ENCODE measurements at places on chromosomes 13 and 19.

DNA sequence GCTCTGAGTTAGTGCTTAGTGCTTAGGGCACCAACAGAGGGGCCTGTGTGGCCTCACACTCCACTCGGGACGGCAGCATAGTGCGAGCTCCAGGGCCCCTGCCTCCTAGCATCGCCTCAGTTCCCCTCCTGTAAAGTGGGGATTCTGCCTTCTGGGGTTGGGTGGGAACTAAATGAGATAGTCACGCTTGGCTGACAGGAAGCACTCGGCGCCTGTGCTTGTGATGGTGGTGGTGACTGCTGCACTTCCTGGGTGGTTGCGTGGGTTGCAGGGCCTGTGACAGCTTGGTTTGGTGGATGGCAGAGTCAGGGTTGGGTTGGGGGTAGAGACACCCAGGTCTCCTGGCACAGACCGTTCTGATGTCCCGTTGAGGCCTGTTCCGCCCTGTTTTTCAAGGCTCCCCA is 7.7 kb downstream of the PLEKHF1 start:
- peak; percentile 88 for DNase-seq

DNA sequence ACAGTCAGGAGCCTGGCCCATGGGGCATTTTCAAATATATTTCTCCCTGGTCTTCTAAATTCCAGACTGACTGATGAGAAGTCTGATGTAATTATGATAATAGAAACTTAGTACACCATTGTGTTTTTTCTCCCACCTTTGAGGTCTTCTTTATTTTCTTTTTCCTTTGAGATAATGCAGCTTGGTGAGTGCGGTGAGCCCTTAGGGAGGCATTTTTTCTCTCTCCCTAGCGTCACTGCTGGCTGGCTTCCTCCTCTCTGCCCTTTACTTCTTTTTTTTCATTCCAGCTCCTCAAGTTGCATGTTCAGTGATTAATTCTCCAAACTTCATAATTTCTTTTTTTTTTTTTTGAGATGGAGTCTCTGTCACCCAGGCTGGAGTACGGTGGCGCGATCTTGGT is 12.8 kb upstream of the CDC42EP5 start:
- no peak for DNase-seq

- DNase-seq: no peak
These were observed 28.5 kb downstream of the GARRE1 start for GRCh38 chr19:34282611-34283519.

DNA sequence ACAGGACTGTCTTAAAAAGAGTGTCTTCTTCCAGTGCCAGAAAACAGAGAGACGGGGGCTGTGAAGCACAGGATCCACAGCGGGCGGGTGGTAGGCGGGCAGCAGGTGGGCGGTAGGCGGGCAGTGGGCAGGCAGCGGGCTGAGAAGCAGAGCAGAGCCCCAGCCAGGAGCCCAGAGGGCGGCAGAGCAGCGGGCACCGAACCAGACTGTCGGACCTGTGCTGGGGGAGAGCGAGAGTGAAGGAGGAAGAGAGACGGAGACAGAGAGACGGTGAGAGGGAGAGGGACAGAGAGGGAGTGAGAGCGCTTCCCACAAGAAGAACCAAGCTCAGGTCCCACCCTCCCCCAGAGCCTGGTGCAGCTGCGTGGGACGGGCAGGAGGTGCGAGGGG is 30.3 kb downstream of the RASA3 start:
- no peak for DNase-seq

DNA sequence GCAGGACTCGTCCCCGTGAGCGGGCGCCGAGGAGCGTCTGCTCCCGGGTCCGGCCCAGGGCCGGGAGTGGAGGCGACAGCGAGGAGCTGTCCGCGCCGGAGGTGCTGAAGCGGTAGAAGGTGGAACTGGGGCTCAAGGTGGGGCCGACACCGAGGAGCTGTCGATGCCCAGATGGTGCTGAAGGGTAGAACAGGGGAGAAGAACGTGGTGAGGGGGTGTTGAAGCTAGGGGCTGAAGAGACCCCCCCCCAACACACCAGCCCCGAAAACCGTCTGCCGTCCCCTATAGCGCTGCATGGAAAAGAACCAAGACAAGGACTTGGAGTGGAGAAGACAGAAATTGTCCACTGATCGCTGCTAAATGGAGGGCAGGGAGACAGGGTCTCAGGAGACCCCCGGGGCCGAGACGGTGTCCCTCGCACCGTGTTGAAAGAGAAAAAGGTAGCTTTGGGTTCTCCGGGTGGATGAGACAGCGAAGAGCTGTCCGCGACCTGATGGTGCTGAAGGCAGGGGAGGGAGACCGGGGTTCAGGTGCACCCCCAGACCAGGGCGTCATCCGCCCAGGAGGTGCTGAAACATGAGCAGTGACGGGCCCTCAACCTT is 7.1 kb upstream of the PDE4C start:
- DNase-seq: no peak

GRCh38 chr13:26813980-26814348 is 53.4 kb upstream of the GPR12 start:
- DNase-seq: no peak

DNA sequence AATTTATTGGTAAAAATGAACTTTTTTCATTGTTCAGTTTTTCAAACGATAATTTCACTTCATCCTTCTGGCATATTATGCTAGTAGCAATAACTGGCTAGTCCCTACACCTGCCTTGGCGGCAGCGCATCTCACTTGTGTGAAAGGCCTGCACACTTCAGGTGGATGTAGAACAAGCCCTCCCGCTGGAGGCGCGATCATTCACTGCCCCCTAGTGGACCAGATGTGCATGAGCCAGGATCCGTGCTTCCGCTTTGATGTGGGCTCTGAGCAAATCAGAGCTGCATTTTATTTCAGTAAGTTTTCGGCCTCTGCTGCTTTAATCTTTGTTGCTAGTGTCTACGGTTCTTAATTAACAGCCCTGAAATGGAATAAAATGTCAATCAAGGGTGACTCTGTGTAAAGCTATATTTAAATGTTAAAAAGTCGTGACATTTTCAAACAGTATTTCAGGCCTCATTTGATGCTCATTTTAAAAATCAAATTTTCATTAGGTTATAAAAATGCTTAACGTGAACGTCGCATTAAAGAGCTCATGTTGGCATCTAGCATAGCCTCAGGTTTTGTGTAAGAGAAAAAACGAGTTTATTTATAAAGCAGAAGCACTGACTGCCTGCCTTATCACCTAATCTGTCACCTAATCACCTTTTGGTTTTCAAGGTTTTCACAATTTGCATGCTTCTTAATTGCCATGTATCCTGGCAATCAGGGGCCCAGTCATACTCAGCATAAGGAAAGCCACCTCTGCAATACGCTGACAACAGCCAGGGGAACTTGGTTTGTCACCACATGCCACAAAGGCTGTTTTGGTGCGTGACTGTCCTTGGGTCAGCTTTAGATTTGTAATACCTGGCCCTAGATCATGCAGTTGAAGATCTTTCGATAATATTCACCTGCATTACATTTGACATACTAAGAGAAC is 112.2 kb downstream of the TEX26 start:
- peak; percentile 63 for DNase-seq

- DNase-seq: no peak
These were observed 29.9 kb upstream of the CEBPA start for GRCh38 chr19:33332248-33332647.

DNA sequence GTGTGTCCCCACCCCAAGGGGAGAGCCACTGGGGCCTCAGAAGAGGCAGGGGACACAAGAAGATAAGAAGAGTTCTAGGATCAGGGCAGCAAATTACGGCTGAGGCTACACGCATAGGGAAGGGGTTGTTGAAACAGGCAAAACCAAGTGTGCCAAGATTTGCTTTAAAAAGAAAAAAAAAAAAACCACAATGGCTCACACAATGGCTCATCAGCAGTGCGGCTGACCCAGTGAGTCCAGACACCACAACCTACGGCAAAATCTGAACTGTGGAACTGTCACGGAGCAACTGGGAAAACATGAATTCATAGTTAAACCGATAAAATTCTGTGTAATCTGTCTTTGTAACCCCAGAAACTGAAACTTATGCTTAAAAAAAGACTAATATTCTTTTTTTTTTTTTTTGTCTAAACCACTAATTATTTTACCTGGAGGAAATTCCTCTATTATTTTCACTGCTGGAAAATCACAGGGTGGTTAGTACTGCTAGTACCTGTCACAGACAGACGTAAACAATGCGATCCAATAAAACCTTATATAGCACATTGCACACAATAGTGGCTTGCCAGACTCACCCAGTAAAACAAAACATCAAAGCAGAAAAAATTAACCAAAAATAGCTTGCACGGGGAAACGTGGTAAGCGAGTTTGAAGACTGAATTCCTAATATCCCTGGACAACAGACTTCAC is 325.4 kb upstream of the TSHZ3 start:
- no peak for DNase-seq

DNA sequence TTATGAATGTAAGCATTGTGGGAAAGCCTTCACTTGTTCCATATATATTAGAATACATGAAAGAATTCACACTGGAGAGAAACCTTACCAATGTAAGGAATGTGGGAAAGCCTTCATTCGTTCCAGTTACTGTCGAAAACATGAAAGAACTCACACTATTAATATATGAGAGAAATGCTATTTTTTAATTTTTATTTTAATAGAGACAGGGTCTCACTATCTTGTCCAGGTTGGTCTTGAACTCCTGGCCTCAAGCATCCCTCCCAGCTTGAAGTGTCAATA is 7.0 kb upstream of the ZNF440 start:
- DNase-seq: no peak

- DNase-seq: peak; percentile 69
These were observed 2.7 kb upstream of the GNA15 start for GRCh38 chr19:3132971-3133792.

DNA sequence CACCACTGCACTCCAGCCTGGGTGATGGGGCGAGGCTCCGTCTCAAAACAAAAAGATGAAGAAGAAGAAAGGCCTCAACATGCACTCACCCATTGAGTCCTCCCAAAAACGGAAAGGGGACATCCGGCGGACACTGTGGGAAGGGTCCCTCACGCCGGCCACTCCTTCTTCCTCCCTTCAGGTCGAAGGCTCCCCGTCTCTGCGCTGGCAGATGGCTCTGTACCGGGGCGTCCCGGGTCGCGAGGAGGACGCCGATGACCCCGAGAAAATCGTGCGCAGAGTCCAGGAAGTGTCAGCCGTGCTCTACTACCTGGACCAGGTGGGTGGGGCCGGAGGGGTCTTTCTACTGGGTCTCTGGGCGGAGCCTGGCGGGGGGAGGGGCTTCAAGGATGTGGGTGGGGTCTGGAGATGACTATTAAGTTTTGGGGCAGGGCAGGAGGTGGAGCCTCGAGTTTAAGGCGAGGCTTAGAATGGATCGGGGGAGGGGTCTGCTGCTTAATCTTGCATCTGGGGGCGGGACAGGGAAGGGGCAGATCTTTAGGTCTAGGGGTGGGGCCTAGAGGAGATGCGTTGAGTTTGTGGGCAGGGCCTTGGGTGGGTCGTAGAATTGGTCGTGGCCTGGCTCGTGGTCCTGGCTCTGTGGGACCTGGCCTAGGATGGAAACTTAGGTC is 90.2 kb downstream of the MAP4K1 start:
- DNase-seq: no peak

GRCh38 chr19:48487948-48488347 is 18.8 kb downstream of the CYTH2 start:
- DNase-seq: no peak

- DNase-seq: no peak
These were observed 104.9 kb downstream of the CACNA1A start for GRCh38 chr19:13401388-13401787.

- DNase-seq: no peak
These were observed 51.0 kb downstream of the DIAPH3 start for GRCh38 chr13:60112771-60113170.

- no peak for DNase-seq
These were observed at the start of gene SIGLEC6 for GRCh38 chr19:51531349-51532315. Gene SIGLEC6, minus strand, starts transcription at chr19:51531670. Its CDS starts 22 bp downstream, at chr19:51531648.

DNA sequence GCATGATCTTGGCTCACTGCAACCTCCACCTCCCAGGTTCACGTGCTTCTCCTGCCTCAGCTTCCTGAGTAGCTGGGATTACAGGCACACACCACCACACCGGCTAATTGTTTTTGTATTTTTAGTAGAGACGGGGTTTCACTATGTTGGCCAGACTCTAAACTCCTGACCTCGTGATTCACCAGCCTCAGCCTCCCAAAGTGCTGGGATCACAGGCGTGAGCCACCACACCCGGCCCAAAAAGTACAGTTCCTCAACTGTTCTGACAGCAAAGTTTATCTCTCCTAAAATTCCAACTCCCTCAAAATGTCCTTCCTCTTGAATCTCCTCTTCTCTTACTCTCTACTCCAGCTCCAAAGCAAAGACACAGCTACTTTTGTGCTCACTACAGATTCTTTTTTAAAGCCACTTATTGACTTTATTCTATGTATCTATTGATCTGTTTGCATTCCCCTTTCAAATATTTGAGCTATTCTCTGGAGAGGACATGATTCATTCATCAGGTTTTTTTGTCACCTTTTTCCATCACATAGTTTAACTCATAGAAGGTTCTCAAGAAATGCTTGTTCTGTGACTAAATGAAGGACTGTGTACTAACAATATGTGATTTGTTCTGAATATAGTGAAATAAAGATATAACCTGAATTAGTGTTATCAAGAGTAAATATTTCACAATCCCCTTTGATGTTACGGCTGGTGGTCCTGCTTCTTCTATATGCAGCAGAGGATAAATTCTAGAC is 142.2 kb downstream of the TBC1D4 start:
- no peak for DNase-seq

GRCh38 chr19:33646306-33646705 is 24.6 kb downstream of the CHST8 start:
- no peak for DNase-seq

DNA sequence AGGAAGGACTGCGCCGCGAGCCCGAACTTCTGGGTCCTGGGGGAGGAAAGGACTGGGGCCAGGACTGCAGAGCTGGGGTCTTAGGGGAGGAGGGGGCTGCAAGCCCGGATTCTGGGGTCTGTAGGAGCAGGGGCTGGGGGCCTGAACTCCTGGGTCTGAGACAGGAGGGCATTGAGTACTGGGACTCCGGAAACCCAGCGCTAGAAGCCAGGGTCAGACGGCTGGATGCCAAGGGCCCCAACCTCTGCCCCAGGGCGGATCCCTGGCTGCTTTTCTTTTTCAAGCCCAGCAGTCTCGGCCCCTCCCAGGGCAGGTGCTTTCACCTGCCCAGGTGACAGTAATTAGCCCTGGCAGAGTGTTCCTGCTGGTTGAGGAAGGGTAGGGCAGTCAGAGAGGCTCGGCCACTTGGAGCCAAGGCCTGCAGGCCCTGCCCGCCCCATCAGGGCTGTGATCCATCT is 2.3 kb downstream of the MYH14 start:
- DNase-seq: no peak

DNA sequence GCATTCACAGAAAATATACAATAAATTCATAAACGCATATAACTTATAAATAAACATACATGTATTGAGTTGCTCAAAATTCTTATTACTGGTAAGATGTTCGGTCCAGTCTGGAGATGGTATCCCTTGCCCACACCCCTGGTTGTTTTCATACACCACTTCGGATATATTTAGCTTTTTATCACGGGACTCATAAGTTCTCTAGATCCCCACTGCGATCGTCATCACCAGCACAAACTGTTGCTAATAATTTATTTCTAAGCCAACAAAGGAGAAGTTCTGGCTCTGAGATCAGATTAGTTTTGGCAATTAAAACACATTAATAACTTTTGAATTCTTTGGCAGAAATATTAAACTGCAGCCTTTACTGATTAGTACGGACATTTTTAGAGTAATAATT is 23.0 kb upstream of the SGCG start:
- DNase-seq: no peak

- DNase-seq: no peak
These were observed 467.3 kb downstream of the TSHZ3 start for GRCh38 chr19:30881930-30882329.

- peak; percentile 68 for DNase-seq
These were observed 2.4 kb upstream of the ARGLU1 start for GRCh38 chr13:106570299-106570852.

- DNase-seq: no peak
These were observed 96.7 kb downstream of the CRYL1 start for GRCh38 chr13:20428666-20429644.

- DNase-seq: no peak
These were observed 53.2 kb upstream of the GAS6 start for GRCh38 chr13:113917096-113917495.

Measured in stimulated activated CD8-positive, alpha-beta memory T cell treated with anti-CD3 and anti-CD28 coated beads, Interleukin-15, amount 100 ng/mL, for 4 hours (primary cell).